Activated CD4-positive, alpha-beta memory T cell treated with anti-CD3 and anti-CD28 coated beads, Interleukin-2, amount 10 ng/mL, durations not matched to agents 7 days and 5 days (primary cell): ENCODE measurements at places on chromosomes 16 and 17. TPM values are rescaled to one million over a fixed set of nuclear protein-coding genes. Genes with fewer than 3 reads are reported as not detected.

GRCh38 chr16:31002250-31002700 lies 8.2 kb downstream of the STX1B start:
- H3K4me3 ChIP-seq, result no peak overlapping the region
- no peaks in the 10 kb centered on the region for H3K36me3 ChIP-seq
- no peak overlapping the region for H3K27ac ChIP-seq
- no peak for DNase-seq
- no peaks in the 10 kb centered on the region for H3K4me1 ChIP-seq

GRCh38 chr17:35192708-35193107 lies 1.5 kb downstream of the SLC35G3 start:
- DNase-seq, result no peak
- H3K36me3 ChIP-seq, result peaks cover 7% of the 10 kb centered on the region
- no peak overlapping the region for H3K27ac ChIP-seq
- peaks cover 7% of the 10 kb centered on the region for H3K27me3 ChIP-seq

DNA sequence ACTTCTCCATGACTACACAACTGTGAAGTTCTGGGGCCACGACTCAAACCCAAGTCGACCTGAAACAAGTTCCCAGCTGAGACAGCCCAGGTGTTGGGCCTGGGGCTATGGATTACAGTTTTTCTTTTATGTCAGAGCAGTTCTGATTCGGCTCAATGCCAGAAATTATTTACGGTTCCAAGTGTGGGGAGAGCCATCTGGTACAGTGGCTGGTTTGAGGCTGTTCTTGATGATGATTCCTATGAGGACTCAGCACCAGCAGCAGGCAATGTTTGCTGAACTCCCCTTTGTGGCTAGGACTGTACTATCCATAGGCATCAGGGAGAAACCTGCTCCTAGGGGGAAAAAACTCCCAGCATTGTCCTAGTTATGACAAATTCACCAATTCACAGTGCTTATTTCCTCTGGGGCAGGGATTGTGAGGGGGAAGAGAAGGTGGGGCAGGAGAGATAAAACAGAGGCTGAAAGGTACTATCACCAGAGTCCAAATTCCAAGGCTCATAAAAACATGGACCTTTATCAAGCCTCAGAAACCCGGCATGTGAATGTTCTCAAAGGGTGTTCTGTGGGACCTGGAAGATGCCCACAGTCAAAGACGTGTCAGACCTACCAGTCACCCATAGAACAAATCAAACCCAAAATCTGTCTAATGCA lies 18.2 kb upstream of the CMTM4 start:
- no peaks in the 10 kb centered on the region for H3K27me3 ChIP-seq
- H3K4me3 ChIP-seq, result no peak overlapping the region
- no peaks in the 10 kb centered on the region for H3K36me3 ChIP-seq

- DNase-seq, result no peak
- H3K27me3 ChIP-seq, result peaks cover 29% of the 10 kb centered on the region
- no peak overlapping the region for H3K4me3 ChIP-seq
- no peak overlapping the region for H3K27ac ChIP-seq
- no peaks in the 10 kb centered on the region for H3K36me3 ChIP-seq
These were observed 11.9 kb upstream of the TM4SF5 start for GRCh38 chr17:4759776-4760236.

DNA sequence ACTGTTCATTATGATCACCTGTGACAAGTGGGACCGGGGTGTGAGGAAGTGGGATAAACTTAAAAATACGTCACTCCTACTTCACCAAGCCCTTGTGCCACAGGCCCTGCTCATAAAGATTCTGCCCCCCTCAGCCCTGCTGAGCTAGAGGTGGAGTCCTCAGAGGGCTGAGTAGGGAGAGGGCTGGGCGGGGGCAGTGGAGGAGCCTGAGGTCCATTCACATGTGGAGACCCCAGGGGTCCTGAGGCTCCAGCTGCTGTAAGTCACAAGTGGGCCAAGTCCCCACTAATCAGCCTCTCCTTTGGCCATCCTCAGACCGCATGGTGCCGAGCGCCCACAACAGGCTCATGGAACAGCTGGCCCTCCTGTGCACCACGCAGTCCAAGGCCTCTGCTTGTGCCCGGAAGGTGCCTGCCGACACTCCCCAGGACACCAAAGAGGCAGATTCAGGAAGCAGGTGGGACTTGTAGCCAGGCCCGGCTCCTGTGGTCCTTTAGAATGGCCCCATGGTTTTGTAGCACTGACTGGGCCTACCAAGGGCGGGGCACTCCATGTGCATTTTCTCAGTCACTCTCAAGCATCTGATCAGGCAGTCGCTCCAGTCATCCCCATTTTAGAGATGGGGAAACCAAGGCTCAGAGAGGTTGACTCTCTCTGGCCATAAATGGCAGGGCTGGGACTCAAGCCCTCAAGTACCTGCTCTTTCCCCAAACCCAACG lies 10.4 kb downstream of the DNAAF8 start:
- no peaks in the 10 kb centered on the region for H3K36me3 ChIP-seq
- H3K27ac ChIP-seq, result no peak overlapping the region
- no peak for DNase-seq
- no peak overlapping the region for H3K4me3 ChIP-seq
- H3K4me1 ChIP-seq, result peaks cover 12% of the 10 kb centered on the region

- DNase-seq, result no peak
- peaks cover 40% of the 10 kb centered on the region for H3K36me3 ChIP-seq
- no peak within 1 kb of the TSS for H3K4me3 ChIP-seq
- no peak within 1 kb of the TSS for H3K27ac ChIP-seq
- no peaks in the 10 kb centered on the region for H3K4me1 ChIP-seq
These were observed at the start of gene NRN1L for GRCh38 chr16:67884684-67885083. NRN1L (plus strand) TSS chr16:67884885; CDS start chr16:67884904, 19 bp downstream.

DNA sequence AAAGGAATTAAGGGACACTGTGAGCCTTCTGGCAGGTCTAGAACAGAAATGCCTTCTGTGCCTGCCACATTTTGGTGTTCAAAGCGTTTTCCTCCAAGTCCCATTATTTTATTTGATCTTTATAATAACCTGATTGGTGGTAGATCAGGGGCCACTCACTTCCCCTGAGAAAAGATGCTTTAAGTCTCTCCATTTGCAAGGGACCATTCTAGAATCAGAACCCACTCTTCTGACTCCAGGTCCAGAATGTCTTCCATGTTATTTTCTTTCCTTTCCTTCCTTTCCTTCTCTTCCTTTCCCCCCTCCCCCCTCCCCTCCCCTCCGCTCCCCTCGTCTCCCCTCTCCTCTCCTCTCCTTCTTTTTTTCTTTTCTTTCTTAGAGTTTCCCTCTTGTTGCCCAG lies 19.3 kb upstream of the CDC42EP4 start:
- H3K27me3 ChIP-seq, result no peaks in the 10 kb centered on the region
- no peak overlapping the region for H3K4me3 ChIP-seq
- H3K27ac ChIP-seq, result no peak overlapping the region
- no peaks in the 10 kb centered on the region for H3K4me1 ChIP-seq

DNA sequence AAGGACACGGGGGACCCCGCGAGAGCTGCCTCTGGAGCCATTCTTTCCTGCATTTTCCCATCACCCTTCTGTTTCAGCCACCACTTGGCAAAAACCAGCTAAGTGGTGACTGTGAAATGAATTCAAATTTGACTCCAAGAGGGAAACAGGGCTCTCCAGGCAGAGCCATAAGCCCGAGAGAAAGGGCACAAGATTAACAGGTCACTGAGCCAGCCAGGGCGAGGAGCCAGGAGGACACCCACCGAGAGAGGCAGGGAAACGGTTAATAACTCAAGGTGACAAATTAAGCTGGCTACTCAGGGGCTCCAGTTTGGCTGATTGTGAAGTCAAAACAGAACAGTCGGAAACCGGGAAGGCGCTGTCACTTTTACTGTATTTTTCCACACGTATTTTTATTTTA lies 67.8 kb upstream of the SOX9 start:
- H3K27me3 ChIP-seq, result no peaks in the 10 kb centered on the region
- H3K27ac ChIP-seq, result no peak overlapping the region
- H3K36me3 ChIP-seq, result no peaks in the 10 kb centered on the region
- DNase-seq, result no peak
- H3K4me1 ChIP-seq, result no peaks in the 10 kb centered on the region
- H3K4me3 ChIP-seq, result no peak overlapping the region

DNA sequence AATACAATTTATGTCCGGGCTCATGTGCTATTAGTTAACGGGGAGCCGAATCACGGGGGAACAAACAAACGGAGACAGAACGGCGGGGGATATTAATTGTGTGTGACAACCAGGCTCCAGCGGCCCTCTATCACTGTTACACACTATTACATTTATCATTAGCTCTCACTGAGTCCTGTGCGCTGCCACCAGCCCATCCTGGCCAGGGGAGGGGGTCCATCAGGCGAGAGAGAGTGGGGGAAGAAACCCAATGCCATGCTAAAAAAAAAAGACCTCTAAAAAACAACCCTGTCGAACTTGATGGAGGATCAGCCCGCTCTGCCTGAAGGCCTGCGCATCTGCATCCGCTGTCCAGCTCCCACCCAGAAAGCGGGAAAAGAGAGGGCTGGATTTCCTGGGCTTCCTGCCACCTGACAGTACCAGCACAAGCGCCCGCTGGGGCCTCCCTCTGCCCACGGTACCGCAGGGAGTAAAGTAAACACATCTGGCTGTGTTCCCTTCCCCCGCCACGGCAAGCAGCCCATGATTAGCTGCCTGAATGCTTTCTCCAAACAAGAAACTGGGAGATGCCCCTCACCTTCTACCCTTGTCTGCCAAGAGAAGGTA lies 41.7 kb downstream of the PIPOX start:
- H3K27ac ChIP-seq, result no peak overlapping the region
- no peaks in the 10 kb centered on the region for H3K27me3 ChIP-seq
- no peaks in the 10 kb centered on the region for H3K4me1 ChIP-seq
- H3K4me3 ChIP-seq, result no peak overlapping the region
- peaks cover 42% of the 10 kb centered on the region for H3K36me3 ChIP-seq

DNA sequence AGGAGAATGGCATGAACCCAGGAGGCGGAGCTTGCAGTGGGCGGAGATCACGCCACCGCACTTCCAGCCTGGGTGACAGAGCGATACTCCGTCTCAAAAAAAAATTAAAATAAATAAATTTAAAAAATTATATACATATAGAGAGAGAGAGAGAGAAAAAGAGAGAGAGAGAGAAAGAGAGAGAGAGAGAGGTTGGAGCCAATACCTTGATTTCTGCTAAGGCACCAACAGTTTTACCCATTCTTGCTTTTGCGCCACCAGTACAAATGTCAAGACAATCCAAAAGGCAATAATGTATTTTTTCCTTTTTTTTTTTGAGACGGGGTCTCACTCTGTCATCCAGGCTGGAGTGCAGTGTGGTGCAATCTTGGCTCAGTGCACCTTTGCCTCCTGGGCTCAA lies 17.2 kb downstream of the BRIP1 start:
- H3K36me3 ChIP-seq, result peaks cover 41% of the 10 kb centered on the region
- H3K4me3 ChIP-seq, result no peak overlapping the region
- no peak overlapping the region for H3K27ac ChIP-seq
- no peaks in the 10 kb centered on the region for H3K27me3 ChIP-seq

- H3K4me3 ChIP-seq, result no peak overlapping the region
- no peaks in the 10 kb centered on the region for H3K36me3 ChIP-seq
- no peaks in the 10 kb centered on the region for H3K4me1 ChIP-seq
- DNase-seq, result no peak
- H3K27ac ChIP-seq, result no peak overlapping the region
- no peaks in the 10 kb centered on the region for H3K27me3 ChIP-seq
These were observed 24.8 kb downstream of the CEP131 start for GRCh38 chr17:81197831-81198490.

- no peak for DNase-seq
- peaks cover 8% of the 10 kb centered on the region for H3K27me3 ChIP-seq
- no peaks in the 10 kb centered on the region for H3K4me1 ChIP-seq
- no peaks in the 10 kb centered on the region for H3K36me3 ChIP-seq
- H3K27ac ChIP-seq, result no peak overlapping the region
- H3K4me3 ChIP-seq, result no peak overlapping the region
These were observed 56.3 kb upstream of the IL34 start for GRCh38 chr16:70589998-70590471.

GRCh38 chr16:30996324-30996984 lies 11.4 kb downstream of the HSD3B7 start:
- H3K36me3 ChIP-seq, result no peaks in the 10 kb centered on the region
- H3K27me3 ChIP-seq, result peaks cover 11% of the 10 kb centered on the region

DNA sequence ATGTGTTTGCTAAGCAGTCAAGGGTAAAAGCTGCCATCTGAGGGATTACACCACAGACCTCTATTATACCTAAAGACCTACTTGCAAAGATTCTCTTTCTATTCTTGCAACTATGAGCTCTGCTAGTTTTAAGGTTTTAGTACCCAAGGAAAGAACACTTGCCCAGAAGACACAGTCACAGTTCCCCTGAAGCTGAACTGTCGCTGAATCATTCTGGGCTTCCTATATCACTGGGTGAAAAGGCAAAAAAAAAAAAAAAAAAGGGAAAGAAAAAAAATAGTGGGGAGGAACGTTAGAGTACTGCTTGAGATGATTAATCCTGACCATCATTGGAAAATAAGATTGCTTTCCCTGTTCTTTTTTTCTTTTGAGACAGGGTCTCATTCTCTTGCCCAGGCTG lies 37.9 kb downstream of the LYRM1 start:
- H3K4me3 ChIP-seq, result no peak overlapping the region
- H3K4me1 ChIP-seq, result peaks cover 49% of the 10 kb centered on the region
- H3K27ac ChIP-seq, result peak overlapping the region; percentile 72
- no peaks in the 10 kb centered on the region for H3K27me3 ChIP-seq
- DNase-seq, result no peak

SLC52A1 gene
- 0.68 TPM for total RNA-seq

BICDL2 gene
- 1.4 TPM for total RNA-seq

ZNF385C gene
- not detected for total RNA-seq

FNDC8 gene
- not detected for total RNA-seq

AIPL1 gene
- not detected for total RNA-seq

GRB7 gene
- 0.30 TPM for total RNA-seq

CRISPLD2 gene
- total RNA-seq, result 0.23 TPM

EVPLL gene
- not detected for total RNA-seq
